IPS DF 6.9 (cell line): ENCODE measurements at places on chromosomes 2 and 18.

GRCh38 chr2:60523963-60524362 lies 29.5 kb downstream of the BCL11A start:
- DNase-seq, result no peak

DNA sequence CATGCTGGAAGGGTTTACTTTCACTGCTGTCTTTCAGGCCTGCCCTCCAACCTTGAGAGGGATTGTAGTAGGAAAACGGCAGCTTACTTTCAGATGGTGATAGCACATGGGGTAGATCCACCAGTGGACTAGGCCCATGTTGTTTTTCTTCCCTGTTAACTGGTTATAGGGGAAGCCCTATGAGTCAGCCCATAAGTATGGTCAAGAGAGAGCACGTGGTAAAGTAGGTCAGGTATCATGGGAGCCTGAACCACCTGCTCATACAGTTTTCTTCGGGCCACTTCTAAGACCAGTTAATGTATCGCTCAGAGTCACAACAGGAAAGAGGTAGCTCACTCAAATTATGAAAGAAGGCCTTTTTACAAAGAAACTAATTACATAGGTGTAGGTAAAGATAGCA lies 33.0 kb downstream of the PDK1 start:
- no peak for DNase-seq

- no peak for DNase-seq
Measured at GRCh38 chr2:212683346-212684097, 144.9 kb upstream of the ERBB4 start.

GRCh38 chr2:82748653-82749052 lies 1710.4 kb downstream of the SUCLG1 start:
- no peak for DNase-seq

DNA sequence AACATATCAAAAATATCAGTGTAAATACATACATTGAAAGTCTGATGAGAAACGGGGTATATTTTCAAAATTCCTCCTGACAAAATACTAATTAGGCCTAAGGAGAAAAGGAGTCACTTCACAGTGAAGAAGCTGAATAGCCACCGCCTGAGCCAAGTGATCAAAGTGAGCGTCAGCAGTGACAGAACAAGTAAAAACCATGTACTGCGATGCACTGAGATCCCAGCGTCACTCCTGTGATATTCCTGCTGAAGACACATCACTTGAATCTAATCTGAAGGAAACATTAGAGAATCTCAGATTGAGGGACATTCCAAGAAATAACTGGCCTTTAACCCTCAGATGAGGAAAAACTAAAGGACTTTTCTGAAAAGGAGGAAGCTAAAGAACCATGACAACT lies 285.3 kb downstream of the EN1 start:
- DNase-seq, result no peak

- no peak for DNase-seq
Measured at GRCh38 chr2:181354626-181355025, 102.6 kb upstream of the ITGA4 start.

- DNase-seq, result no peak
Measured at GRCh38 chr2:195330513-195330956, 326.5 kb upstream of the SLC39A10 start.
